GDM1 (cell line): ENCODE measurements at places on chromosomes 1 and 21.
A peak's percentile ranks its signal among the peaks of the same experiment; 100 is the strongest.

- DNase-seq: no peak
Observed at GRCh38 chr1:170495006-170495405, 37.0 kb upstream of the GORAB start.

GRCh38 chr1:15724949-15725880, 10.8 kb upstream of the SLC25A34 start:
- no peak for DNase-seq

GRCh38 chr21:24123785-24124184, 1483.5 kb downstream of the MRPL39 start:
- DNase-seq: no peak

- no peak for DNase-seq
Observed at GRCh38 chr1:203478231-203478630, 2.6 kb downstream of the PRELP start.

DNA sequence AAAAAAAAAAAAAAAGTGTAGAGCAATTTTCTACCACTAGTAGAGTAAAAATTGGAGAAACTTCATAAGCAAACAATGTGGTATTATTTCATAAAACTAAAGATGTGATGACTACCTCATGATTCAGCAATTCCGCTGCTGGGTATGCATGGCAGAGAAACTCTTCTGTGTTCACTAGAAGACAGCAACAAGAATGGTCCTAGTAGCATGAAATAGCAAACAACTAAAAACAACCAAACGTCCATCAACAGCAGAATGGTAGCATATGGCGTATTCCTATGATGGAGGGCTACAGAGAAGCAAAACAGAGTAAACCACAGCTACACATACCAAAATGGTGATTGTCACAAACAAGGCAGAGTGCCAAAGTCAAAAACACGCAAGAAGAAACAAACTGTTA, 18.9 kb downstream of the HTR1D start:
- DNase-seq: no peak

DNA sequence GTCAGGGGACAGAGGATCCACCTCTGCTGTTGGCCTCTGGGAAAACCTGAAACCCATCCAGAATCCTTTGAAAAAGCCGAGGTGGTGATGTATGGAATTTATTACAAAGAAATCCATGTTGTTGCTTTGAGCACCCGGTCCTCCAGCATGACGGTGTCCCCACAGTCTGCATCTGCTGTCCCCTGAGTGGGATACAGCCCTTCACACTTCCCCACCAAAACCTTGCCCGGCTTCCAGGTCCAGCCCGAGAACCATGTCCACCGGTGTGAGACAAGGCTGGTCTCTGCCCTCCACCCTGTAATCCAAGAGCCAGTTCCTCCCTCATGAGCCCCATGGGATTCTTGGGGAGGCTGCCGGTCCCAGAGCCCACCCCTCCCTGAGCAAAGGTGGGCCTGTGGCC, 70.5 kb downstream of the STUM start:
- DNase-seq: no peak

- DNase-seq: no peak
Observed at GRCh38 chr1:232484856-232485255, 145.1 kb downstream of the SIPA1L2 start.

GRCh38 chr1:88763649-88764406, 79.8 kb downstream of the PKN2 start:
- no peak for DNase-seq

GRCh38 chr1:203287109-203287893, 18.0 kb upstream of the BTG2 start:
- peak; percentile 83 for DNase-seq

DNA sequence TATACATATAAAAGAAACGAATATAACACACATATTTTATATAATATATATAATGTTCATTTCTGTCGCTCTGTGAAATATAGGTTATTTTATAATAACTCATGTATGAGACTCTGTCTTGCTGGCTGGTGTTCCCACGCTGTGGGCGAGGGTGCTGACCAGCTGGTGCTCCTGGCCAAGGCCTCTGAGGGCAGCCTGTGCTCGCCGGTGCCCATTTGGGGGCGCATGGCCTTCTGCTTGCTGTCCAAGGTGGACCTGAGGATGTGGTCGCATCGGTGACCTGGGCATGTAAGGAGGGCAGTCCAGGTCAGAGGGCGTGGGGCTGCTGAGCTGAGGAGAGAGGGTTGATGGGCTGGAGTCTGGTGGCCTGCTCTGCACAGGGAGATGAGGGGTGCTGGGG, 1.1 kb upstream of the PCP4 start:
- DNase-seq: no peak

DNA sequence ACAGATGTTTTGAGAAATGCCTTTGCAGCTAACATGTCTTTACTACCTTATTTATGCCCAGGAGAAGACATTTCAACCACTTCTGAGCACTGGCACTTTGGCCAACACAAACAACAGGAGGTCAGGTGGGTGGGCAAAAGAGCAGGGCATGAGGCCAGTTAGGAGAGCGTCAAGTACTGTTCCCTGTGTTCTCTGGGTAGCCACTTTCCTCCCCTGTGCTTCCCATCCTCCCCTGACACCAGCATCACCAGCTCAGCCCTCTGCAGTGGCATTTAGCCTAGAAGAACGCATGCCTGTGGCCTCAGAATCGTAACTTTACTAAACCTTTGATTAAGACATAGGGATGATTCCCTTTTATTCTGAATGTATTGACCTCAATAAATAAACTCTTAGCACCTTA, 18.3 kb downstream of the BTG2 start:
- DNase-seq: no peak

- no peak for DNase-seq
Observed at GRCh38 chr1:171433451-171433850, 51.9 kb upstream of the PRRC2C start.

GRCh38 chr1:47334765-47335435, 1.3 kb downstream of the CMPK1 start:
- DNase-seq: no peak

DNA sequence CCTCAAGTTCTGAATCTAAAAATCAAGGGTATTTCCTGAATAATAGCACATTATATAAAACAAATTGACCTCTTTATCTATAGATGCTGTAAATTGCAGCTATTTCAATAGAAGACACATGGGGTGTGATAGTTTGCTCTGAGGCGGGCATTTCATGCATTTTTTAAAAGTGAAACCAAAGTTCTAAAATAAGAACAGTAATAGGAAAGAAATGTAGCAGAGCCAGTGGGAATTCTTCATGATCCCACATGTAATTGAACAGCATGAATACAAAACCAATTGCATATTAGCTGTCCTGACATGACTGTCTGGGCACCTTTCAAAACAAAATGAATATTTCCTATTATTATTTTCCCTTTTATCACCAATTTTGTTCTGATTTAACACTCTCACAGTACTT, 85.0 kb downstream of the RGS21 start:
- DNase-seq: no peak

DNA sequence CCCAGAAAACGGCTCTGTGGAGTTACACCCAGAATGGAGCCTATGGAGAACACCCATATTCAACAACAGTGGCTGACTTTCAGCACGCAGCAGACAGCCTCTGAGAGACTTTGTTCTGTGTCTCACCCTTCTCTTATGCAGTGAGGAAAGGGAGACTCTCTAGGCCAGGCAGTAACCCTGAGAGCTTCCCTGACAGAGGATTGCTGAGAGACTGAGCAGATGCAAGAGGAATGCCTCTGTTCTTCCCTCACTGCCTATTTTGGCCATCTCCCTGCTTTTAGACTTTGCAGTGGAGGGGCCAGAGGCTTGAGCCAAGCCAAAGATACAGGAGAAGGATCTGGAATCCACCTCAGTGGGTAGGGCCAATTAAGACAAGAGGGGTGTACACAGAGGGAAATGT, 41.8 kb upstream of the SLC16A1 start:
- DNase-seq: no peak

DNA sequence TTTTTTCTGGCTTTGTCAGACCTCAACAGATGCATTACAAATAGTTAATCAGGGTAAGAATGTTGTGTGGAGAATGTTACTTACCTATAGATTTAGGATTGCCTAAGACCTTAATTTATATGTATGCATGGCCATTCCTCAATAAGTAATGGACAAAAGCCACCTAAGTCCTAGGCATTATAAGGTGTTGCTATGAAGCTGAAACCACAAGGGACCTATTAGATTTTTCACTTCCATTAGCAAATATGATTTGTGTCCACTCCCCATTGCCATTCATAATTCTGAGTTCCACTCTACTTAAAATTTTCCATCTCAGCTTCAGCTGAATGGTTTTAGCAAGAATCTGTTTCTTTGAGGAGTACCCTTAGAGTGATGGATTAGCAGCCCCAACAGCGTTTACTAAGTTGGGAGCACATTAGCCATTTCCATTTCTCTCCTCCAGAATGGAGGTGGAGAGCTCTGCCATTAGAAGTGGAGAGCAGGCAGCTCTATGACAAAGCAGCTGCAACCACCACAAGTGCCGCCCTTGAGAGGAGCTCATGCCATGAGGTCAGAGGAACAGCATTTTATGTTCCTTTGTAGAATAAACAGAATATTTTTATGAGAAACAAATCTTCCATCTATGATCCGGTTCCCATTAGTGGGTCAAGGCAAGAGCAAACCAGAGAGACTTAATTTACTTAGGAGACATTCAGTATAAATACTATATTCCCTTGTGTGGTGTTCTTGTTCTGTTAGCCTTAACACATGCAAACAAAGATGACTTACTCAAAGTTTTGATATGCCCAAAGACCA, 28.9 kb upstream of the C1orf87 start:
- DNase-seq: no peak

DNA sequence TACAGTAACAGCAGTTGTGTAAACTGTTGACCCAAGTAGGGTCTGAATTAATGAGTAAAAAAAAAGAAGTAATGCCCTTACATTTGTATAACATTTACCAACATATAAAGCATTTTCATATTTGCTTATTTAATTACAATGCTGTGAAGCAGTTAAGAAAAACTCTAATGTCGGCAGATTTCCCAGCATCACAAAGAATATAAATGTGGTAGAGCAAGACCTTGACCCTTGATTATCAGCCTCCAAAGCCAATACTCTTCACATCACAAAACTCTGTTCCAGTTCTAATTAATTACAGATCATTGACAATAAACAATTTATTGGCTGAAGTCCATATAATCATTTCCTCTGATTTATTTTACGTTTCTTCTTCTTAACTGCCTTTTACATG, 130.2 kb downstream of the DUSP10 start:
- no peak for DNase-seq

GRCh38 chr1:180194546-180195207, 35.4 kb upstream of the LHX4 start:
- no peak for DNase-seq

- no peak for DNase-seq
Observed at GRCh38 chr1:221841251-221841982, 99.5 kb upstream of the DUSP10 start.

- DNase-seq: no peak
Observed at GRCh38 chr1:8702472-8702849, 115.0 kb downstream of the RERE start.

GRCh38 chr1:96508233-96508632, 213.4 kb upstream of the PTBP2 start:
- no peak for DNase-seq

- no peak for DNase-seq
Observed at GRCh38 chr1:47824716-47825115, 172.5 kb downstream of the TRABD2B start.

DNA sequence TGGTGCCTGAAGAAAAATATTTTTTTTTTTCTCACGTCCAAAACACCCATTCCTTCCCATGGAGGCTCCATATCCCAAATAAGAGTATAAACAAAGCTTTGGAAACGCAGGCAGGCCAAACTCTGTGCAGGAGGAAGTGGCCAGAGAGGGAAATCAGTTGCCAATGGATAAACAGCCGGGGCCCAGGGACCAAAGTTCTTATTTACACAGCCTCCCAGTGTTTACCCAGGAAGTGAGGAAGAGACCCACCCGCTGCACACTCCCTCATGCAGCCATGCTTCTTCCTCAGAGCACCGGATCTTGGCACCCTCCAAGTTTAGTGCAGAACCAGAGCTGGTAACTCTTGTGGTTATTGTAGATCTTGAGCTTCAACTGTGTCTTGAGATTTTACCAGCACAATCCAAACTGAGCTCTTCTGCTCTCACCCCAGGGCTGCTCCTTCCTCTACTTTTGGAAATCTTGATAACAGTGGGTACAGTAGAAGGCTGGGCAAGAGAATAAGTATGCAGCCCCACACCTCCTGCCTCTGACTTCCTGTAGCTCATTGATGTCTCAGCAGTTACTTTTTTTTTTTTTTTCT, 14.2 kb downstream of the MARCKSL1 start:
- DNase-seq: no peak

- peak; percentile 3 for DNase-seq
Observed at GRCh38 chr1:31183927-31184554, 55.6 kb downstream of the NKAIN1 start.

- DNase-seq: no peak
Observed at GRCh38 chr1:58879464-58879863, 95.6 kb upstream of the JUN start.

- no peak for DNase-seq
Observed at GRCh38 chr21:39430016-39430415, 15.6 kb downstream of the LCA5L start.

GRCh38 chr1:18111605-18112297, 4.2 kb downstream of the IGSF21 start:
- DNase-seq: no peak

DNA sequence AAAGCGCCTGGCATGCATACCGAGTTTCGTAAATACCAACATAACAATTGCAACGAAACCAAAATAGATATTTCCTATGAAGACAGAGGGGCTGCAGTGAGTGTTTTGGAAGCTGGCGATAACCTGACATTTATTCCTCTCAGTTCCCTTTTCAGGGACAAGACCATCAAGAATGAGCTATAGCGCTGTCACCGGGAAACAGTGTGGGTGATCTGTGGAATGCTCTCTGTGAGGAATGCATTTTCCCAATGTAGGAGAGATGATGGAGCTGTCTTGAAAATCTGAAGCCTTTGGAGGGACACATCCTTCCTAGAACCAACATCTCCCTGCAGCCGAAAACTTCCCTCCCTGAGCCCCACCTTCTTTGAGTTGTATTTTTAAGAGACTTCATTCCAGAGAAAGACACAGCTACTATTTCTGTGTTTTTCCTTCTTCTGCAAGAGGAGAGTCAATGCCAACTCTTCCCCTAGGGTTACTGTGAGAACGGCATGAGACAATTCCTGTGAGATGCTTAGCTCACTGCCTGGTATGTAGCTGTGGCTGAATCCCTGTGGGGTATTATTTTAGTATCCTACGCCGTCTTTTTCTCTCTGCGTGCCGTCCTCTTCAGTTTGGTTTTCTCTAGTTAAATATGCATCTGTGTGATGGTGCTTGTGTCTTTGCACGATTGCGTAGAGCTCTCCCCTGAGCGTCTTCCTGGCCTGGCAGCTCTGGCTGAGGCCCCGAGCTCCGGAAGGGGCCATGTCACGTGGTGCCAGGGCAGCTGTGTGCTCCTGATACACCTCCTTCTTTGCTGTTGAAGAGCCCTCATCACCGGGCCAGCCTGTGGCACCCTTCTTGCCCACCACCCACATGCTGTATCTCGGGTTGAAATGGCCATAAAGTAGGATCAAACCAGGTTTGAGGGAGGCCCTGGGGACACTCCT, 45.2 kb downstream of the AJAP1 start:
- no peak for DNase-seq

DNA sequence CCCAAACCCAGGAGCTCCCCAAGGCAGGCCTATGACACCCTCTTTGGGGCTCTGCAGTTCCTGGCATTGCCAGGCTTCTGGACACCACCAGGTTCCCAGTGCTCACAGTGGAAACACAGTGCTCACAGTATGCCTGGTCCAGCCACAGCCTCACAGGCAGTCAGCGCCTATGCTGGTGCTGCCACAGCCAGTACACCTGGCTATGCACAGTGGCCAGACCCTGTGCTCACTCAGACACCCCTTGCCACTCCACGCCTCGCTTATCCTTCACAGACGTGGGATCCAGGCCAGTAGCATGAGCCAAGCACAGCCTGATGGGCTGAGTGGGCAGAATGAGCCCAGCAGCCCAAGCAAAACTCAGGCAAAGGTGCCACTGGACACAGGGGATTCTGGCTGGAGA, 579.2 kb upstream of the ADGRL2 start:
- no peak for DNase-seq
